ENCODE measurements at places on chromosomes 11 and 22. TPM values are rescaled to one million over a fixed set of nuclear protein-coding genes. Genes with fewer than 3 reads are reported as not detected.

TRPT1 gene
- total RNA-seq = 57.4 TPM

DBX1 gene
- not detected for total RNA-seq

C11orf16 gene
- total RNA-seq = not detected

CDC42EP2 gene
- total RNA-seq = 9.5 TPM

FAM180B gene
- not detected for total RNA-seq

ZNF215 gene
- total RNA-seq = 4.0 TPM

SMIM35 gene
- not detected for total RNA-seq

PPM1F gene
- total RNA-seq = 29.3 TPM

RAPSN gene
- not detected for total RNA-seq

BARX2 gene
- 30.1 TPM for total RNA-seq

SLC22A6 gene
- not detected for total RNA-seq

GRM5 gene
- not detected for total RNA-seq

ZNF280A gene
- total RNA-seq = not detected
